CD4-positive, alpha-beta T cell (primary cell): ENCODE measurements at places on chromosomes 16 and 17. TPM values are rescaled to one million over a fixed set of nuclear protein-coding genes. Genes with fewer than 3 reads are reported as not detected.
A peak's percentile ranks its signal among the peaks of the same experiment; 100 is the strongest.

TERB1 gene
- total RNA-seq = 0.22 TPM

MAPT gene
- 0.41 TPM for total RNA-seq

KRTAP1-4 gene
- total RNA-seq = not detected

CDYL2 gene
- 15.8 TPM for total RNA-seq

TMC7 gene
- not detected for total RNA-seq

WNT9B gene
- not detected for total RNA-seq

GCGR gene
- total RNA-seq = not detected

RUSF1 gene
- 69.2 TPM for total RNA-seq

DNA sequence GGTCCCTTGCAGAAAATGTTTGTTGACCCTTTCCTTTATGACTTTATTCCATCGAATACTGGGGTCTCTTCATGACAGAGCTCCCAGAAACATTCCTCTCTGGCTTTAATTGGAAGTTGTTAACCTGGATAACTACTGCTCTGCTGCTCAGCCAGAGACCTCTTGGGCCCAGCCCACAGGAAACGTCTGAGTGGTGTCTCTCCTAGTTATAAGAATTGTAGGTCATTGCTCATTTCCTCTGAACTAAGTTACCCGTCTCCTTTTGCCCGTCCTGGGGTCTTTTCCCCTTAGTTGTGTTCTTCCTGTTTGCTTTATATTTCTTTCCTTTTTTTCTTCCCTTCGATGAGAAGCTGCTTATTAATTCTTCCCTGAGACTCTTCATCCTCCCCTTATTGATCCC lies 9.0 kb downstream of the MAP2K6 start:
- no peak overlapping the region for H3K27ac ChIP-seq
- H3K4me3 ChIP-seq = no peak overlapping the region
- no peak for DNase-seq
- H3K4me1 ChIP-seq = peaks cover 16% of the 10 kb centered on the region
- no peaks in the 10 kb centered on the region for H3K36me3 ChIP-seq
- no peaks in the 10 kb centered on the region for H3K27me3 ChIP-seq

DNA sequence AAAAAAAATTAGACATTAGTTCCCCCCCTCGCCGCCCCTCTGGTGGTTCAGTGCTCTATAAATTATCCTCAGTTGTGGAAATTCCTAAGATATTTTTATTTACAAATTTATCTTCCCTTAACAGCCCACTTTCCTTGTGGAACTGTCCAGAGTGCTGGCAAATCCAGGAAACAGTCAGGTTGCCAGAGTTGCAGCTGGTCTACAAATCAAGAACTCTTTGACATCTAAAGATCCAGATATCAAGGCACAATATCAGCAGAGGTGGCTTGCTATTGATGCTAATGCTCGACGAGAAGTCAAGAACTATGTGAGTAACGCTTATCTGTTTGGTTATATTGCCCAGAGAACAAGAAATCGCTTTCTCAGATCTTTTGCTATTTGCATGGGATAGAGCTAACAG lies 2.9 kb downstream of the KPNB1 start:
- no peaks in the 10 kb centered on the region for H3K27me3 ChIP-seq
- H3K36me3 ChIP-seq = peaks cover 60% of the 10 kb centered on the region
- no peak overlapping the region for H3K4me3 ChIP-seq
- H3K4me1 ChIP-seq = peaks cover 55% of the 10 kb centered on the region
- no peak for DNase-seq

DNA sequence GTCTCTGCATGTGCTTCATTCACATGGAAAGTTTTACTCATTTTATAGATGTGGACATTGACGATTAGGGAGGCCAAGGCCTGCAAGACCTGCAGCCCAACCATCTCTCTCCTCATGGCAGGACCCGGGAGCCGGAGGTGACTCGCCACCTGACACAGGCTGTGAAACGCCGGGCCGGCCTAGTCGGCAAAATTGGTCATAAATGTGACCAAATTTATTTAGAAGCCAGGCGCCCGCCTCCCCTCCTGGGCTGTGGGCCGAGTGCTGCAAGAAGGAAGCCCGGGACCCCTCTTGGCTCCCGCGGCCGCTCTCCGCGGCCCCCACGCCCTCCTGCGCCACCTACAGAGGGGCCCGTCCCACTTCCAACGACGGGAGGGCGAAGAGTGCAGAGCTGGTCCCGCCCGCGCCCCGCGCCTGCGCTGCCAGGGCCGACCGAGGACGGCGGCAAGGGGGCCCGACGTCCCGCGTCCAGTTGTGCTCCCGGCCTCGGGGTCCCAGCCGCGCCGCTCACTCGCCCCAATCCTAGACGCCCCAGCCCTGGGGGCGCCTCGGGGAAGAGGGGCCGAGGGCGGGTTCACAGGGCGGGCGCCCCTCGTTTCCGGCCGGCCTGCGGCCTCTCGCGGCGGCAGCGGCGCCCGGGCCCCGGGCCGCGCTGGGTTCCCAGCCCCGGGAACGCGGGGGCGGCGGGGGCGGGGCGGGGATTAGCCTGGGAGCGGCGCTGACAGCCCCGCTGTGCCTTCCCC lies 47.5 kb downstream of the WNT3 start:
- peaks cover 32% of the 10 kb centered on the region for H3K4me1 ChIP-seq
- no peak overlapping the region for H3K27ac ChIP-seq
- H3K4me3 ChIP-seq = peak overlapping the region; percentile 30
- DNase-seq = no peak

- H3K4me1 ChIP-seq = no peaks in the 10 kb centered on the region
- H3K4me3 ChIP-seq = no peak overlapping the region
- no peak for DNase-seq
- H3K27ac ChIP-seq = no peak overlapping the region
- H3K36me3 ChIP-seq = no peaks in the 10 kb centered on the region
- no peaks in the 10 kb centered on the region for H3K27me3 ChIP-seq
Observed at GRCh38 chr17:72358465-72358864, 237.6 kb downstream of the SOX9 start.

DNA sequence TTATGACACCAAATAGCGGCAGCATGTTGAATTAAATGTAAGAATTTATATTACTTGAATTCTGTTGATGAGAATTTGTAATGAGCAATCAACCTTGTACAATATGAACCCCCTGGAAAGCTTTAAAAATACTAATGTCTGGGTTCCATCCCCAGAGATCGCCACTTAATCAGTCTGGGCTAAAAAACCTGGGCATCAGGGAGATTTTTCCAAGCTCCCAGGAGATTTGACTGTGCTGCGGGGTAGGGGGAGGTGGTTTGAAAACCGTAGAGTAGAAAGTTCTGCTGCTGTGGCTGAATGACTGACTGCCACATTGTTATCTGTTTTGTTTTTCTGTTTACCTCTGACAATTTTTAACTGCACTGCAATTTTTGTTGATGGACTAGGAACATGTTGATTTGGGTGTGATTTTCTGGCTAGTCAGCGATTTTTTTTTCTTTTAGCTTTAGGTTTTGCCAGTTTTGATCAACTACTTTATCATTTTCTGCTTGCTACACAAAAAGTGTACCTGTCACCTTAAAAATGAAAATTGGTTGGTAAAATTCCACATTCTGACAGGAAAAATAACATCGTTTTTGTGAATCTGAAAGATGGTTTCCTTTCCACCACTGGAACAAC lies 79.3 kb downstream of the PCTP start:
- no peaks in the 10 kb centered on the region for H3K36me3 ChIP-seq
- no peak overlapping the region for H3K27ac ChIP-seq

DNA sequence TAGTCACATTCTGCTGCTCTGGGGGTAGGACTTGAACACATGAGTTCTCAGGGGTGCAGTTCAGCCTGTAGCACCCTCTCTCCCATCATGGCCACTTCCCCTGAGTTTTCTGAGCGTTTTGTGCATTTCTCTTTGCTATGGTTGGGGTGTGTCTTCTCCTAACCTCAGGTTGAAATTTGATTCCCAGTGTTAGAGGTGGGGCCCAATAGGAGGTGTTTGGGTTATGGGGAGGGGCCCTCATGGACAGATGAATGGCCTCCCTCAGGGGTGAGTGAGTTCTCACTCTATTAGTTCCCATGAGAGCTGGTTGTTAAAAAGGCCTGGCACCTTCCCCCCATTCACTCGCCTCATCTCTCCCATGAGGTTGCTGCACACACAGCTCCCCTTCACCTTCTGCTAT lies 101.1 kb downstream of the FOXL1 start:
- H3K27ac ChIP-seq = no peak overlapping the region
- no peaks in the 10 kb centered on the region for H3K4me1 ChIP-seq
- no peak overlapping the region for H3K4me3 ChIP-seq
- H3K36me3 ChIP-seq = no peaks in the 10 kb centered on the region

- H3K27ac ChIP-seq = no peak overlapping the region
- H3K27me3 ChIP-seq = no peaks in the 10 kb centered on the region
- H3K4me3 ChIP-seq = no peak overlapping the region
- no peaks in the 10 kb centered on the region for H3K4me1 ChIP-seq
- peaks cover 33% of the 10 kb centered on the region for H3K36me3 ChIP-seq
Observed at GRCh38 chr16:68902003-68902968, 59.0 kb downstream of the TANGO6 start.

DNA sequence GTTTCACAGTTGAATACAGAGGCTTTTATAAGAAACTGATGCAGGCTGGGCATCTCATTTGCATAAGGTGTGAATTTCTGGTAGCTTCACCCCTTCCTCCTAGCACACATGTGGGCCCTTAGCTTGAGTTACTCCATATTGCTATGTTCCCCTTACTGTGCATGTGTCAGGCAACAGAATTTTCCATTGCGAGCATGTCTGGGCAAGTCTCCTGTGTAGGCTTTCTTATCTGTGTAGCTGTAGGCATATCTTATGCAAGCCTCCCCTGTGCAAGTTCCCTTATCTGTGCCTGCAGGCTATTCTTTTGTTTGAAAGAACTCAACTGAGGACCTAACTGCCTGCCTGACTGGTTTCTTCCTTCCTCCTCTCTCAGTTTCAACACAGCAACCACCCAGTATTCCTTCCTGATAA lies 597.4 kb upstream of the CDH5 start:
- DNase-seq = no peak
- no peak overlapping the region for H3K4me3 ChIP-seq
- H3K27me3 ChIP-seq = no peaks in the 10 kb centered on the region
- H3K27ac ChIP-seq = no peak overlapping the region

DNA sequence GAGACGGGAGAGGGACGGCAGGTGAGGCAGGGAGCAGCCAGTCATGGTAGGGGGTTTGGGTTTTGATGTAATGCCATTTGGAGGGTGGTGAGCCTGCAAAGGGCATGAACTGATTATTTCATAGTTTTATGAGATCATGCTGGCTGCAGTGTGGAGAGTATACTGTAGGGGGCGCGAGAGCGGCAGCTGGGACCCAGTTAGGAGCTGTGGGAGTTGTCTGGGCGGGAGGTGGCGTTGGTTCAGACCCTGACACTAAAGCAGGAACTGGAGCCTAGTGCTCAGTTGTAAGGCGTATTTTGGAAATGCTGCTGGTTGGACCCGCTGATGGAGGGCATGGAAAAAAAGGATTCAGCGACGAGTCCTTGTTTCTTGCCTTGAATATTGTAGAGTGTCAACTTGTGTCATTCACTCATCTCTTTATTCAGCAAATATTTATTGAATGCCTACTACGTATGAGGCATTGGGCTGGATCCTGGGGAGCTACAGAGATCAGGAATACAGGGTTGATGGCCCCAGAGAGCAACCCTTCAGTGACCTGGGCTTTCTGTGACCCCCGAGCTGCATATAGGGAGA lies 23.7 kb upstream of the KDM8 start:
- no peak overlapping the region for H3K27ac ChIP-seq
- DNase-seq = peak; percentile 87
- H3K36me3 ChIP-seq = no peaks in the 10 kb centered on the region
- peaks cover 35% of the 10 kb centered on the region for H3K4me1 ChIP-seq
- H3K27me3 ChIP-seq = no peaks in the 10 kb centered on the region
- H3K4me3 ChIP-seq = no peak overlapping the region

DNA sequence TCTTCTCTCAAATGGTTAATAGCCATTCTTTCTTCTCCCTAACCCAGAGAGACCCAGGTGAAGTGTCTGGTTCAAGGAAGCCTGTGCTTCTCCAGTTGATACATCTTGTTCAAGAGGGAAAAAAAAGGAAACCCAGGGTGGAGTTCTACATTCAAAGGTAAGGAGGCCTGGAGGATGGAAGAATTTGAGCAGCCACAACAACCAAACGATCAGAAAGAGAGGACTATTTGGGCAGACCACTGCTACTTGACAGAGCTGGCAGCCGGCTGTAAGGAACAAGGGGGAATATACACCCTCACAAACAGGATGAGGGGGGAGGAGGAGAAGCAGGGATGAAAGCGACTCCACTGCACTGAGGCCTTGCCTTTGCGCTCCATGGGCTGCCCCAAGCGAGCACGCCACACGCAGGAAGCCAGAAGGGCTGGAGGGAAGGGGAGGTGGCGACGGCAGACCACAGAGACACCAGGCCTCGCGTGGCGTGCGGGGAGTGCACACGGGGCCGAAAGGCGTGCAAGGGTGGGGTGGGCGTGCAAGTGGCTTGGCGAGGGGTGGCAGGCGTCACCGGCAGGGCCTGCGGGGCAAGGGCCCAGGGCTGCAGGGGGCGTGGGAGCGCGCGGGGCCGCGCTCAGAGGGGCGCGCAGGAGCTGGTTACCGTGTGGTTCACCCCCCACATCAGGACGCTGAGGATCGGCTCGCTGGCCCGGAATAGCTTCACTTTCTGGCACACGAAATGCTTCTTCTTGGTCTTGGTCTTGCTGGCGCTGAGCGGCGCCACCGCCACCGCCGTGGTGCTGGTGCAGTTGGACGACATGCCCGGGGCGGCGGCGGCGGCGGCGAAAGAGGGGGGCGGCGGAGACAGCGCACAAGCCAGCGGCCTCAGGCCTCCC lies 499 bp downstream of the PIP4K2B start:
- peaks cover 33% of the 10 kb centered on the region for H3K36me3 ChIP-seq
- no peak overlapping the region for H3K27ac ChIP-seq
- peaks cover 26% of the 10 kb centered on the region for H3K4me1 ChIP-seq

DNA sequence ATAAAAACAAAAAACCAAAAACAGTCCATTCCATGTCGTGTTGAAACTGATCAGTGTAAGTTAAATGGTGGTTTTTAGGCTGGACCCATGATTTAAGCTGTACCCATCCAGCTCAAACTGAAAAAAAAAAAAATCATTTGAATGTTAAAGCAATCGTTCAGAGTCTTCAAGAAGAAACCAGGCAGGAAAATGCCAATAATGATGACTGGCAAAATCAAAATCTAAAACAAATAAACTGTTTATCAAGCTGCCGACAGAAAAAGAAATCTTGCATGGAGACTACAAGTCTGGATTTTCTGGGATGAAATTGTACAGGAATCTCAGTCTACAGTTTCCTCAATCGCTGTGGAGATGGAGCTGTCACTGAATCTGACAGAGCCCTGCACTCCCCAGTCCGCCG lies 40.7 kb downstream of the SOST start:
- H3K4me1 ChIP-seq = peaks cover 21% of the 10 kb centered on the region
- DNase-seq = no peak
- H3K27me3 ChIP-seq = peaks cover 7% of the 10 kb centered on the region
- H3K36me3 ChIP-seq = no peaks in the 10 kb centered on the region

GRCh38 chr16:1088295-1089170 lies 7.5 kb downstream of the C1QTNF8 start:
- peaks cover 22% of the 10 kb centered on the region for H3K27me3 ChIP-seq
- H3K36me3 ChIP-seq = no peaks in the 10 kb centered on the region
- H3K4me1 ChIP-seq = no peaks in the 10 kb centered on the region
- DNase-seq = no peak
